ENCODE measurements at places on chromosomes 13 and 19.
A peak's percentile ranks its signal among the peaks of the same experiment; 100 is the strongest.

- no peak for DNase-seq
These were observed 6.6 kb downstream of the EPS8L1 start for GRCh38 chr19:55082020-55082851.

GRCh38 chr13:111373486-111373885 lies 53.0 kb downstream of the TEX29 start:
- no peak for DNase-seq

DNA sequence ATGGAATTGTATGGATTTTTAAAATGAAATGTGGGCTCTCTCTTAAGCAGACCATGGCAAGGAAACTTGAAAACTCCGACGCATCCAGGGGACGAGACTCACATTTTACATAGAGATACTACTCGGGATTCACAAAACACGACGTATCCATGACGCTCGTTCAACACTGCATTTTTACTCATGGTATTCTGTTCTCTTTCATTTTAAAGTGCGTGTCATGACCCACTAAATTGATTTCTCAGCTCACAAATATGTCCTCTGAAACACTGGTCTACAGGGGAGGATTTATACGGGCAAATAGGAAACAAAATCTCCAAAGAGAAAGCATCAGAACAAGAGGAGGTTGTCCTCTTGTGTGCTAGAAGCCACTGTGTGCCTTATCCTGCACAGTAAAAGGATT lies 523.5 kb downstream of the MYO16 start:
- no peak for DNase-seq

DNA sequence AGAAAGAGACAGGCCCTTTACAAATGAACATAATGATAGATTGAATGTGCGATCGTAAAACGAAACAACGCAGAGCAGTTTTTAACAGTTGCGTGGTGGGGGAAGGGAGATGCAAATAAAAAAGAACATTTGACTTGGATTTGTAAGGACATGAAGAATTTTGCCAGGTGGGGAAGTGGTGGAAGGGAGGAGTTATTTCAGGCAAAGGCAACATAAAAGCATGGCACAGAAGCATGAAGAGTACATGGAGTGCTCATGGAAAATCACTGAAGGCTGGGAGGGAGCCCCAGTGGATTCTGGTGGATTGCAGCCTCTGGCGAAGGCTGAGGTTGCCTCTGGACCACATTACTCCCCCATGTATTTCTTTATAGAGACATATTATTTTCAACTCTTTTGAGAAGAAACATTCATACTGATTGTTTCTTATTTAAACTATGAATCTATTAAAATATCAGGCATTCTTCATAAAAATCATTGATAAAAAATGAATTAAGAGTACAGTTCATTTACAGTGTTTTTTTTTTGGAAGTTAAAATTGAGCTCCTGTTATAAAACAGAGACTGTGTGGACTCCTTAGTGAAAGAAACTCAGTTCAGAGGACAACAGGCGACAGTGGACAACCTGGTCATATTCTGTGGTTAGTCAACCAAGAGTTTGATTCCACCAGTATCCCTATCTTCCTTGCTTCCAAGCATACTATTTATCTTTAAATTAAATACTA lies 57.5 kb downstream of the STARD13 start:
- DNase-seq = no peak

DNA sequence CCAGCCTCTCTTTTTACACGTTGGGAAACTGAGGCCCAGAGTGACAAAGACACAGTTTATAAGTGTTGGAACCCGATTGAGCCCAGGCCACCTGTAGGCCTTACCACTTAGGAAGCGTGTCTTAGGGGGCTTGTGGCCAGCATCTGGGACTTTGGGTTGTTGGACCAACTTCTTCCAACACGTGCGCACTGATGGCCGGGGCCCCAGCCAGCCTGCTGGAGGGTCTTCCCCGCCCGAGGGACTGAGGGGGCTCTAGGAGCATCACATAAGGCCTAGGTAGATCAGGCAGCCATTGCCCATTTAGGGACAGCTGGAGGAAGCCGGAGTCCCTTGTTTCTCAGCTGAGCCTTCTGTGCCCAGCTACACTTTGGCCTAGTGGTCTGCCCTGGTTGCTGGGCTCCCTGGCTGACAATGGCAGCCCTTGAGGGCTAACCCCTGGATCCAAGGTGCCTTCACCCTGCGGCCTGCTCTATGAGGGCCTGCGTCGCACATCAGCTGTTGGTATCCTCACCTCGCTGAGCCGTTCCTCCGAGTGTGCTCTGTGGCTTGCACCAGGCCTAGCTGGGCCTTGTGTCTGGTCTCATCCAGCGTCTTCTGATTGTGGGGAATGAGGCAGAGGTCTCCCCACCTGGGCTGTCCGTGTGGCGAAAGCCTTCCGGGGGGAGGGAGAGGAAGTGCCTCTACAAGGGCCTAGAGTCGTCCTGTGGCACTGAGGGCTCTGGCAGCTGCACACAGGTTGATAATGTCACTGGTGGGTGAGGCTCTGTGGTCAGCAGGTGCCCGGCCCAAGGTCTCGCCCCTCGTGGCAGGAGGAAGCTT lies 1.2 kb downstream of the RAB11B start:
- DNase-seq = peak; percentile 53

- DNase-seq = no peak
These were observed 34.4 kb downstream of the NUP58 start for GRCh38 chr13:25335856-25336255.

DNA sequence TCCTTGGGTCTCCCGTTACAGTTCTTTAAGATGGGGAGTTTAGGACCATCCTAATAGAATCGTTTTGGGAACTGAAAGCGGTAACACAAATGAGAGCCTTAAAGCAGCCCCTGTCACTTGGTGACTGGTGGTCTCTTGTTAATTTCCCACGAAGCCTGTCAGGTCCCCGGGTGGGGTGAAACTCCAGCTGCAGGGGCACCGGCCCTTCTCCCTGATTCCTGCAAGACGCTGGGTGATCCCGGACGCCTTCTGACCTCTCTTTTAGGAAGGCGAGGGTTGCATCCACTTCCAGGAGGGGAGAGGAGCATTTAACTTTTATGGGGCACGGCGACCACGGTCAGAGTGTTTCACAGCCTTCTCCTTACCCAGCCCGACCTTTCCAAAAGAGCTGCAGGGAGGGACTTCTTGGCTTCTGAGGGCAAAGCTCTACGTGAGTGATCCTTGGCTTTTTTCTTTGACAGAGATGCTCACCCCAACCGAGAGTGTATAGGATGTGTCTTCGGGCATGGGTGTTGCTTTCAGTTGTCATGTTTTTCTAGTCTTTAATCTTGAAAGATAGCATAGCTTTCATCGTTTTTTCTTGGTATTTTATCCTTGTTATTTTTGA lies 688 bp downstream of the ZNF225 start:
- DNase-seq = no peak

GRCh38 chr13:73932091-73932490 lies 202.1 kb downstream of the KLF12 start:
- DNase-seq = no peak

DNA sequence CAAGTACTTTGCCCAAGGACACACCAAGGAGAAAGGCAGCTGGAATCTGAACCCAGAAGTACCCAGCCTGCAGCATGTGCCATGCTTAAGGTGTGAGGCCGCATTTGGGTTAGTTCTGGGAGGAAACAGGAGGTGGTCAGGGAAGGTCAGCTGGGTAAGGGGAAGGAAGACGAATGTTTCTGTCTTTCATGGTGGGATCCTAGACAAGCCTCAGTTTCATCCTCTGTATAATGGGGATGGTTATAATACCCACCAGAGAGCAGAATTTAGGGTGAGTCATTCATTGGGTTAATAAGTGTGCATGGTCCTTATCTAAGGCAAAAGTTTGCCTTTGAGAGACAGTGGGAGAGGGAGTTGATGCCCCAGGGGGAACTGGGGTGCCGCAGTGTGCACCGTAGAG lies 3.6 kb downstream of the CCDC61 start:
- no peak for DNase-seq

GRCh38 chr13:112397108-112397507 lies 21.0 kb downstream of the SPACA7 start:
- DNase-seq = no peak

GRCh38 chr19:12946092-12946721 lies 545 bp downstream of the RAD23A start:
- peak; percentile 81 for DNase-seq

DNA sequence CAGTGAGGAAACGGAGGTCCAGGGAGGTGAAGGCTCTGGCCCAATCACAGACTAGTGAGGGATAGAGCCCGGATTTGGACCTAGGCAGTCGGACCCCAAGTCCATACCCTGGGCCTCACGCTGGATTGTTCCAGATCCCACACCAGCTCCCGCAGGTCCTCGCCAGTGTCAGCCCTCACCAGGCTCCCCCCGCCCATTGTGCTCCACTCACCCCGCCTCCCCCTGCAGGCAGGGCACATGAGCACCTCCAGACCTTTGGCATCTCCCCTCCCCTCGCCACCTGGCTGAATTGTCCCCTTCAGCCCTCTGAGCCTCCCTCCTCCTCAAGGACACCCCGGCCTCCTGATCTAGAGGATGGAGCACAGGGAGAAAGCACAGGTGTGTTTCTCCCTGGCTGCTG lies 152.4 kb downstream of the KATNAL1 start:
- DNase-seq = no peak

GRCh38 chr13:31904941-31905824 lies 126.4 kb upstream of the FRY start:
- DNase-seq = no peak

- DNase-seq = no peak
These were observed 913.2 kb downstream of the DIAPH3 start for GRCh38 chr13:59250336-59251189.

GRCh38 chr13:36354842-36355623 lies 8.8 kb upstream of the SPART start:
- no peak for DNase-seq

- peak; percentile 52 for DNase-seq
These were observed 20.2 kb downstream of the SIGLECL1 start for GRCh38 chr19:51271067-51271466.

- DNase-seq = no peak
These were observed 932 bp downstream of the FAM83E start for GRCh38 chr19:48613852-48614435.

- no peak for DNase-seq
These were observed 259.7 kb downstream of the FGF9 start for GRCh38 chr13:21930536-21930935.

All from lower lobe of right lung (tissue), 2 donors.